ENCODE measurements at places on chromosomes 5 and 9.

GRCh38 chr9:133005957-133006356 lies 24.8 kb upstream of the GTF3C5 start:
- H3K27ac ChIP-seq, result no peak overlapping the region
- no peaks in the 10 kb centered on the region for H3K27me3 ChIP-seq
- no peaks in the 10 kb centered on the region for H3K4me1 ChIP-seq
- no peak for DNase-seq

GRCh38 chr5:112338681-112339337 lies 80.3 kb downstream of the EPB41L4A start:
- no peaks in the 10 kb centered on the region for H3K36me3 ChIP-seq
- peak overlapping the region; percentile 11 for H3K27ac ChIP-seq
- peaks cover 26% of the 10 kb centered on the region for H3K4me1 ChIP-seq
- no peak overlapping the region for H3K4me3 ChIP-seq
- DNase-seq, result peak; percentile 52
- H3K27me3 ChIP-seq, result no peaks in the 10 kb centered on the region

- no peaks in the 10 kb centered on the region for H3K36me3 ChIP-seq
- H3K27me3 ChIP-seq, result no peaks in the 10 kb centered on the region
- no peak overlapping the region for H3K4me3 ChIP-seq
- no peaks in the 10 kb centered on the region for H3K4me1 ChIP-seq
- no peak for DNase-seq
- no peak overlapping the region for H3K27ac ChIP-seq
Measured at GRCh38 chr5:6788956-6789649, 75.9 kb downstream of the TENT4A start.

GRCh38 chr5:143677403-143677802 lies 134.6 kb upstream of the HMHB1 start:
- no peaks in the 10 kb centered on the region for H3K36me3 ChIP-seq
- no peaks in the 10 kb centered on the region for H3K27me3 ChIP-seq
- no peak for DNase-seq
- no peak overlapping the region for H3K27ac ChIP-seq
- no peaks in the 10 kb centered on the region for H3K4me1 ChIP-seq
- no peak overlapping the region for H3K4me3 ChIP-seq

- no peaks in the 10 kb centered on the region for H3K4me1 ChIP-seq
- DNase-seq, result no peak
- H3K36me3 ChIP-seq, result no peaks in the 10 kb centered on the region
Measured at GRCh38 chr5:141490771-141491170, 1.9 kb downstream of the PCDHGC5 start.

DNA sequence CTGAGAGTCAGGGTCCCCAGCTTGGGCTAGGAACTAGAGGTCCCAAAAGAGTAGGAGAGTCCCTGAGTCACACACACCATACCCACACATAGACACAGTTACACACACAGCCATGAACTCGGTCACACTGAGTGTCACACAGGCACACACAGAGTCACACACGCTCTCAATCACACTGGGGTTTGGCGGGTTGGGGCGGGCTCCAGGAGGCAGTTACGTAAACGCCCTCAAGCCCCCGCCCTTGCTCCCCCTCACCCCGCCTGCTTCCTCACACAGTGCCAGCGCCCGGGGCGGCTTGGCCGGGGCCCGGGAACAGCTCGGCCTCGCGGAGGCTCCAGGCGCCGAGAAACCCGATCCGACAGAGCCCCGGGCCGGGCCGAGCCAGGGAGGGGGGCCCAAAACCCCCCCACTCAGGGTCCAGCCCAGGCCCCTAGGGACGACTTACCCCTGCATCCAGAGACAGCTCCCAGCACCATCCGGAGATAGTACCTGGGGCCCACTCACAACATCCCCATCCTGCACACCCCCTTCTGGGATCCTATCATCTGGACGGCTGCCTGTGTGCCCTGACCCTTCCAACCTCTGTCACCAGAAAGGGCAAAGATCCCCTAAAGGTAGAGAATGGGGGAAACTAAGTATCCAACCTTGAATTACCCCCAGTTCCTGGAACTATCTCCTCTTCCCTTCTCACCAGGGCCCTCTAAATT lies 3.5 kb upstream of the CNTFR start:
- peak; percentile 47 for DNase-seq
- no peak overlapping the region for H3K27ac ChIP-seq
- H3K4me1 ChIP-seq, result peaks cover 40% of the 10 kb centered on the region
- peaks cover 3% of the 10 kb centered on the region for H3K27me3 ChIP-seq
- no peaks in the 10 kb centered on the region for H3K36me3 ChIP-seq

DNA sequence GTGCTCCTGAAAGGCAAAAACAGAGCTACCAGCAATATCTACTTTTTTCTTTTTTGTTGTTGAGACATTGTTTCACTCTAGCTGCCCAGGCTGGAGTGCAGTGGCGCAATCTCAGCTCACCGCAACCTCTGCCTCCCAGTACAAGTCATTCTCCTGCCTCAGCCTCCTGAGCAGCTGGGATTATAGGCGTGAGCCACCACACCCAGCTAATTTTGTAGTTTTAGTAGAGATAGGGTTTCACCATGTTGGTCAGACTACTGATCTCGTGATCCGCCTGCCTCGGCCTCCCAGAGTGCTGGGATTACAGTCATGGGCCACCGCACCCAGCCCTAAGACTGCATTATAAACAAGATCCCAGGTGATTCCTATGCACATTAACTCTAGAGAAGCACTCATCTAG lies 17.0 kb downstream of the PLPP1 start:
- peaks cover 79% of the 10 kb centered on the region for H3K4me1 ChIP-seq
- no peaks in the 10 kb centered on the region for H3K27me3 ChIP-seq
- no peak overlapping the region for H3K4me3 ChIP-seq
- H3K27ac ChIP-seq, result peak overlapping the region; percentile 69
- DNase-seq, result no peak

- H3K27ac ChIP-seq, result no peak overlapping the region
- H3K4me1 ChIP-seq, result no peaks in the 10 kb centered on the region
- no peaks in the 10 kb centered on the region for H3K36me3 ChIP-seq
- DNase-seq, result no peak
- H3K4me3 ChIP-seq, result no peak overlapping the region
Measured at GRCh38 chr9:81377921-81378320, 311.4 kb downstream of the TLE1 start.

DNA sequence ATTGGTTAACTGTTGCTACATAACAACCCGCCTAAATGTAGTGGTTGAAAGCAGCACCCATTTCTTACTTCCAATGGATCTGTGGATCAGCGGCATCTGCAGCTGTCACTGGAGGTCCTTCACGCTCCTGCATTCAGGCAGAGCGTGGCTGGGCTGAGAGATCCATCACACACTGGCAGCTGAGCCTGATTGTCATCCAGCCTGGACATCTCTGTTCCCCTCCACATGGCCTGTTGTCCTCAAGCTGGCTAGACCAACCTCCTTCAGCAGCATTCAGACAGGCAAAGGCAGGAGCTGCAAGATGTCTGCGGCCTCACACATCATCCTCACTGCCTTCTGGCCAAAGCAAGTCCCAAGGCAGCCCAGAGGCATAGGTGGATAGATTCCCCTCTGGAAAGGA lies 36.9 kb downstream of the DYNC2I2 start:
- no peak overlapping the region for H3K27ac ChIP-seq
- no peak overlapping the region for H3K4me3 ChIP-seq
- peaks cover 57% of the 10 kb centered on the region for H3K36me3 ChIP-seq
- no peaks in the 10 kb centered on the region for H3K4me1 ChIP-seq

GRCh38 chr9:124742940-124743339 lies 28.2 kb downstream of the NR6A1 start:
- no peaks in the 10 kb centered on the region for H3K4me1 ChIP-seq
- no peak overlapping the region for H3K4me3 ChIP-seq
- H3K27ac ChIP-seq, result no peak overlapping the region
- H3K36me3 ChIP-seq, result no peaks in the 10 kb centered on the region
- DNase-seq, result no peak
- H3K27me3 ChIP-seq, result no peaks in the 10 kb centered on the region
